ENCODE measurements at places on chromosomes 11 and 22.

GRCh38 chr11:18319914-18320313 lies 2.0 kb downstream of the HPS5 start:
- DNase-seq: no peak

GRCh38 chr11:498297-499181 lies 8.5 kb downstream of the RNH1 start:
- DNase-seq: no peak

GRCh38 chr11:3085052-3085451 lies 27.8 kb upstream of the CARS1 start:
- DNase-seq: no peak

DNA sequence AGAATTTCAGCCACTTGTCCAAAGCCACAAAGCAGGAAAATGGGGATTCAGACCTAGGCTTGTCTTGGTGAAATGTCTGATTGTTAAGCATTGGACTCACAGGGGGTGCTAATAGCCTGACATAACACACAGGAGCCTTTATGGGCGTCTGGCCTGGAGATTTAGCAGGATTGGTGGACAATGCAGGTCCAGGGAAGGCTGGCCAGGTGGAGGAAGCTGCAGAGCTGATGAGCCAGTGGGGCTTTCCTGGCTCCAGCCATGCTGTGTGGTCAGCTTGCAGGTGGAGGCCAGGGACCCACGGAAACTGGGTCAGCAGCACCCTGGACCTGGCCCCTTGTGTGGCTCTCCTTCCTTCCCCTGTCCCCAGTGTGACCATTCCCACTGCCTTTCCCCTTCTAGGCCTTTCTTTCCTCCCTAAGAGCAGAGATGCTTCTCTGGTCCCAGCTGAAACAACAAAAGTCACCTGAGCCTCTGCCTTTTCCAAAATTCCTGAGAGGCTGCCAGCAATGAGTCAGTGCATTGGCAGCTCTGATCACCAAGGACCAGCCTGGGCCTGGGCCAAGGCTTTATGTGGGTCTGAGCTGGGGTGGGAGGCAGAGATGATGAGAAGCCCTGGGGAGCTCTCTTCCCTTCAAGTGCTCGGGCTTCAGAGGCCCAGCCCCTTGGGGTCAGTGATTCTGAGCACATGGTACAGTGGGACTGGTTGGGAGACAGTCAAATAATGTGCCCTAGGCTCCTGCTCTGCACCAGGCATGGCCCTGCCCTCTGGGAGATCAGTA lies 85.2 kb downstream of the CCDC81 start:
- peak; percentile 58 for DNase-seq

GRCh38 chr22:22167791-22168189 lies 76.8 kb upstream of the VPREB1 start:
- no peak for DNase-seq

DNA sequence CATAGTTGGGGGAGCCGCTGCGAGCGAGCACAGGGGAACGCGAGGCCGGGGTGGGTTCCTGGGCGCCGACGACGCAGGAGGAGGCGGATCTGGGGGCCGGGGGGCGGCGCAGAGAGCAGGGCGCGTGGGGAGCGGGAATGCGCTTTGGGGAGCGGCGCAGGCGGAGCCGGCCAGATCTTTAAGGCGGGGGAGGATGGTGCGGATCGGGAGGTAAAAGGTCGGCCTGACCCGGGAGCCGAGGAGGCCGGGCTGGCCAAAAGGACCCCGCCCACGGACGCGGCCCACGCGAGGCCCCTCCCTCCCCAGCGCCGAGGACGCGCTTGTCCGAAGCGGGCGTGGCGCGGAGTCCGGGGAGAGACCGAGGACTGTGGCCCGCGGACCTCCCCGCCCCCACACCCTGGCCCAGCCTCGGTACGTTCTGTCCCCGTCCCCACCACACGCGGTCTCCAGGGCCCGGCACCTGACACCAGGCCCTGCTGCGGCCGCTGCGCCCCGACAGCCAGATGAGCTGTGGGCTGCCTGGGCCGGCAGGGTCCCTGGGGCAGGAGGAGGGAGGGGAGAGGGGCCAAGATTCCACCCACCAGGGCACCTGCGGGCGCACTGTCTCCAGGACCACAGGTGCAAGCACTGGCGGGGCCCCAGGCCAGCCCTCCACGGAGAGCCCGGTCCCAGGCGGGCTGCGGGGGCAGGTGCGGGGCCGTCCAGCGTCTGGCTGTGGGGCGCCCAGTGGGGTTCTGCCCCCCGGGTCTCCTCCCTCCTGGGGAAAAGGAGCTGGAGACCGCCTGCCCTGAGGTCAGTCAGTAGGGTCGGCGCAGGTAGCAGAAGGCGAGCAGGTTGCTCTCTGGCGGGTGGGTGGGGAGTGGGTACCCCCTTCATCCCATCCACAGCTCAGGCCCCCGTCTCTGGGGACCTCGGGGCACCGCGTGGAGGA lies 10.9 kb downstream of the PIM3 start:
- peak; percentile 72 for DNase-seq

GRCh38 chr11:44306052-44306917 lies 3.7 kb downstream of the ALX4 start:
- DNase-seq: no peak

DNA sequence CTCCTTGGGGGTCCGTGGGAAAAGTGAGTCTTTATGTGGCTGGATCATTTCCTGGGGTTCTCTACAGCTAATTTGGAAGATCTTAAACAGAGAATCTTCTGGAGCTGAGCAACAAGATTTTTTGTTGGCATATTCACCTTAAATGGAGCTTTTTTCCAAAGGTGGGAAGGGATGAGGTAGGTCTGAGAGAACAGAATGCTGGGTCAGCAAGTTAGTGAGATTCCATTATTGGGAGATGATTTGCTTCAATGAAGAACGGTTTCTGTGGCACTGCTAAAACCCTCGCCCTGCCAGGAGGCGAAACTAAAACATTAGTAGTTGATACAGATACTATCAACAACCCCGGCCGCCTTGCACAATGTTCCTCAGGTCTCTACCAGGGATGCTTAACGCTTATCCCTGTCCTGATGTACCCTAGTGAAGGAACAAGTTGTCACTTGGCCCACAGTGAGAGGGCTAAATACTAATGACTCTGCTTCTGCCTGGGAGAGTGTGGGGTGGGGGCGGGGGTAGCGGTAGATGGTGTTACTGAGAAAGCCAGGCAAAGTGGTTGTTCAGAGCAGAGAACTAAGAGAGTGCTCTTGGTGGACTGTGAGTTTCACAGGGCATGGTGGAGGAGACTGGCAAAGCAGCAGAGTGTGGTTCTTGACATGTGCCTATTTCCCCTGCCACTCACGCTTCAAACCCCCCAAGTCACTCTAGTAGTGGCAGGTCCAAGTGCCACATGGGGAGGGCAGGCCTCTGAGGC lies 63.7 kb upstream of the CYP2D6 start:
- no peak for DNase-seq

GRCh38 chr22:30542811-30543188 lies 3.7 kb downstream of the SEC14L6 start:
- no peak for DNase-seq

GRCh38 chr22:37741312-37741795 lies 44.5 kb downstream of the TRIOBP start:
- no peak for DNase-seq

GRCh38 chr11:30710221-30710620 lies 124.1 kb upstream of the MPPED2 start:
- no peak for DNase-seq

GRCh38 chr11:100438376-100438775 lies 248.7 kb upstream of the ARHGAP42 start:
- no peak for DNase-seq

DNA sequence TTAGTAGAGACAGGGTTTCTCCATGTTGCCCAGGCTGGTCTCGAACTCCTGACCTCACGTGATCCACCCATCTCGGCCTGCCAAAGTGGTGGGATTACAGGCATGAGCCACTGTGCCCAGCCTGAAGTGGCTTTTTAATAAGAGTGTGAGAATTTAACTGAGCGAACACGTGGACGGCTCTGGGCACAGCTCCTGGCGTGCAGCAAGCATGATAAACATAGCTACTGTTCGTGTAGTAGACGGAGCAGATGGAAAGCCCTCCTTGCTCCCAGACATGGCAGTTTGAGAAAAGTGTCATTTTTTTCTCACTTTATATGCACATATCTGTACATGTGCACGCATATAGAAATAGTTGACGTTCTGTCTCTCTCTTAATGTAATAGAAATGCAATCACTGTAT lies 7.0 kb downstream of the EMID1 start:
- no peak for DNase-seq

- no peak for DNase-seq
Measured at GRCh38 chr11:29005401-29005980, 897.3 kb downstream of the METTL15 start.

- no peak for DNase-seq
Measured at GRCh38 chr22:35837101-35837727, 119.5 kb downstream of the APOL5 start.

DNA sequence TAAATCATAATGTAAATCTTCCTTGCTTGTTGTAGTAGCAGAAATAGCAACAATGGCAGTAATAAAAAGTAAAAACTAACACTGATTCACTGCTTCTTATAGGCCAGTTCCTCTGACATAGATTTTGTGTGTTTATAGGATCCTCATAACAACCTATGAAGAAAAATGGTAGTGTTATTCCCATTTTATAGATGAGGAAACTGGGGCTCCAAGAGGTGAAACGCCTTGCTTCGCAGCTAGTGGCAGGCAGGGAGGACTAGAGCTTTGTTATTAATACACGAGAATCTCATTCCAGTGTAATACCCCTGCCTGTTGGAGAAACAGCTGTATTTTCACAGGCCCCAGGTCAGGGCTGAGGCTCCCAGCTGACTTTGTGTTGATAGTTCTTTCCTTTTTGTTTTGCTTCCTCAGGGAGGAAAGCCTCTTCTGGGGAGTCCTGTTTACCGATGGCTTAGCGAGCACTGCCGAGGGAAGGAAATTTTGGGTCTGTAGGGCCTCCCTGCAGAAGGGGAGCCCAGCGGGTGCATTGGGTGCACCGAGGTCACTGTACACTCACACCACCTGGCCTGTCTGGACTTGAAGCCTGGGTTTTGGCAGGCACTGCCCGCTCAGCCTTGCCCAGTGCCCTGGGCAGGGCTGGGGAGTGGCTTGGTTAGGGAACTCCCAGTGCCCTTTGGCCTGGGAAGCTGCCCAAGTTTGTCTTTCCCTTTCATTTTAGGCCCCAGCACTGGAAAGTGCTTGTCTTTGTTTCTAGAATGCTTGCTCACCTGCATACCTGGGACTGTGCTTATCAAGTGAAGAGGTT lies 13.5 kb downstream of the KIAA1671 start:
- peak; percentile 59 for DNase-seq

DNA sequence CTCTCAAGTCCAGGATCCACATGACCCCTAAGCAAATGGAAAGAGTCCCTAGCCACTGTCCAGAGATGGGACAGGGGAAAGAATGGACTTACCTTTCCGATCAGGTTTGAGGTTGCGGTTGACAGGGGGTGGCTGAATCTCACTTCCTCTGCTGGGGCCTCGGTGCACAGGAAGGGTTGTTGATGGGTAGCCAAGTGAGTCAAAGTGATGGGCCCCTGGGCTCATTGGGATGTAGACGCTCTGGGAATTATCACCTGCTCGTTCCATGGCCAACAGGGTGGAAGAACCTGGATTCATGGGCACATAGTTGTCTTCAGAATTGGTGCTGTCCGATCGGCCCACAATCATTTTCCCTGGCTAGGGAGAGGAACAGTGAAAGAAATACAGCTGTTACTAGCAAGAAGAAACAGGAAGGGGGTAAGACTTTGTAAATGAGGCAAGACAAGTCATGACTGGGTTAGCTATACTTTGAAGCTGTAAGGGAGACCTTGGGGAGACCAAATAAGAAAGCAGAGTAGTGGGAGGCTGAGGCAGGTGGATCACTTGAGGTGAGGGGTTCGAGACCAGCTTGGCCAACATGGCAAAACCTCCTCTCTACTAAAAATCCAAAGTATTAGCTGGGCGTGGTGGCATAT lies 34.7 kb downstream of the USP35 start:
- no peak for DNase-seq

DNA sequence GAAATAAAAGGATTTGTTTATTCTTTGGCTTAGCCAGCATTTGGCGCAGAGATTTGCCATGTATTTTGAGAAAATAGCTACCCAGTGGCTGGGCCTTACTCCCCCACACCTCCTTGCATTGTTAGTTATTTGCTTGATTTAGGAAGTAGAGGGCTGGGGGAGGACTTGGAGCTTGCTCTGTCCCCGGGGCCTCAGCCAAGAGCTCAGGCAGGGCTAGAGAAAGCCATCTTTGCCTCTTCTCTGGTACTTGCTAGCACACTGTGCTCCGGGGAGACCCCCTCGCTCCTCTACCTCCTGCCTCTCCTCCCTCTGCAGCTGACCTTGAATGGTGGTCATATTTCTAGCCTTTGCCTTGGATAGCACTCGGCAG lies 93.0 kb downstream of the SCN3B start:
- DNase-seq: no peak

GRCh38 chr11:69515271-69516245 lies 34.1 kb downstream of the LINC01488 start:
- DNase-seq: no peak

DNA sequence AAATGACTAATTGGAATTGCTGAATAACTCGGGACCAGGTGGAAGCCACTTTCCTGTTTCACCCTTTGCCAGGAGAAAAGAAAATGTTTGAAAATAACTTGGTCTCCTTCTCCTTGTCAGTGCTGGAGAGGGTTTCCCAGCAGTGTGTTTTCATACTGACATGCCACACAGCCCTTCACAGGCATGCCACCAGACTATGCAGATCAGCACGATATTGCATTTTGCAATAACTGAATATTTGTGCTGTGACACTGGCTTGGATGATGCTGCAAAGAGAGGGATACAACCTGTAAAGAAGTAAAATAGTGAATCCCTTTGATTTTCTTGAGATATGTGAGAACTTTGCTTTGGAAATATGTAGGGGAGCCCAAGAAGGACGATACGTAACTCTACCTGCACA lies 200.0 kb upstream of the NAV2 start:
- no peak for DNase-seq

GRCh38 chr11:118572981-118573550 lies 857 bp downstream of the ARCN1 start:
- DNase-seq: no peak

DNA sequence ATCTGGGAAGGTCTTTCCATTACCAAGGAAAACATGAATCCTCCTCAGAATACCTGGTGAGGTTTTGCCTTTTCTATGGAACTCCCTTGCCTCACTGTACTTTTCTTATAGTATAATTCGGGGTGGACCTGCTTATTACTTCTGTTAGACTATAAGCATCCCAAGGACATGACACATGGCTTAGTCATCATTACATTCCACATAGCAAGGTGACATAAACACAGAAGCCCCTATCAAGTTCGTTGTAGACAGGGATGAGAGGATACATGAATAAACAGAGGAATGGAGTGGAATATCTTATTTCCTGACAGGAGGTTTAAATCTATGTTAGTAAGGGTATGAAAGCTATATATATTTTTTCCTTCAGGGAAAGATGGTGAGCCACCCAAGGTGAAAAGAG lies 532.2 kb upstream of the CCDC90B start:
- no peak for DNase-seq
